ENCODE measurements at places on chromosomes 2 and 18. TPM values are rescaled to one million over a fixed set of nuclear protein-coding genes. Genes with fewer than 3 reads are reported as not detected.

The REG3G gene
- not detected for total RNA-seq

The IL1RL2 gene
- total RNA-seq = 1.5 TPM

The RAB6C gene
- total RNA-seq = not detected

The HJURP gene
- total RNA-seq = 2.4 TPM

The CNGA3 gene
- total RNA-seq = not detected

The DTNB gene
- 2.5 TPM for total RNA-seq

The TTN gene
- total RNA-seq = under 0.01 TPM

The EFEMP1 gene
- total RNA-seq = 1,445 TPM

The LRATD1 gene
- 0.09 TPM for total RNA-seq

The GNAL gene
- total RNA-seq = 0.65 TPM

The ZAP70 gene
- not detected for total RNA-seq

The TRAK2 gene
- total RNA-seq = 36.8 TPM

The ST6GAL2 gene
- under 0.01 TPM for total RNA-seq

The MERTK gene
- total RNA-seq = 0.14 TPM

The MAP3K2 gene
- total RNA-seq = 24.9 TPM

The RBKS gene
- total RNA-seq = 1.6 TPM

The TRABD2A gene
- 6.4 TPM for total RNA-seq

The SCN9A gene
- total RNA-seq = 7.8 TPM

The RBBP8 gene
- 16.4 TPM for total RNA-seq

The SPRED2 gene
- total RNA-seq = 6.0 TPM

The PID1 gene
- total RNA-seq = 28.3 TPM

The STEAP3 gene
- 18.2 TPM for total RNA-seq

The CACNB4 gene
- 1.1 TPM for total RNA-seq

The NOSTRIN gene
- total RNA-seq = 0.09 TPM

The IL36B gene
- not detected for total RNA-seq

The CD8A gene
- total RNA-seq = not detected

The KIDINS220 gene
- 80.2 TPM for total RNA-seq

The ASB18 gene
- total RNA-seq = not detected

The LHCGR gene
- total RNA-seq = not detected

The CD28 gene
- under 0.01 TPM for total RNA-seq

The ABCG8 gene
- not detected for total RNA-seq

The ANKRD62 gene
- total RNA-seq = not detected

The SH3RF3 gene
- 2.6 TPM for total RNA-seq

The TRAF3IP1 gene
- total RNA-seq = 9.9 TPM

The RPRM gene
- not detected for total RNA-seq

The ZNF804A gene
- 2.0 TPM for total RNA-seq

The SYT4 gene
- total RNA-seq = not detected

The UNC80 gene
- not detected for total RNA-seq

The DSG4 gene
- not detected for total RNA-seq

The CDC42EP3 gene
- 16.9 TPM for total RNA-seq

The KLHL30 gene
- 0.57 TPM for total RNA-seq
